ENCODE measurements at places on chromosomes 4 and X.

GRCh38 chr4:73869130-73870055 lies at the start of gene CXCL1:
CXCL1 (plus strand) TSS chr4:73869393; CDS start chr4:73869471, 78 bp downstream.
- DNase-seq: peak; percentile 36

DNA sequence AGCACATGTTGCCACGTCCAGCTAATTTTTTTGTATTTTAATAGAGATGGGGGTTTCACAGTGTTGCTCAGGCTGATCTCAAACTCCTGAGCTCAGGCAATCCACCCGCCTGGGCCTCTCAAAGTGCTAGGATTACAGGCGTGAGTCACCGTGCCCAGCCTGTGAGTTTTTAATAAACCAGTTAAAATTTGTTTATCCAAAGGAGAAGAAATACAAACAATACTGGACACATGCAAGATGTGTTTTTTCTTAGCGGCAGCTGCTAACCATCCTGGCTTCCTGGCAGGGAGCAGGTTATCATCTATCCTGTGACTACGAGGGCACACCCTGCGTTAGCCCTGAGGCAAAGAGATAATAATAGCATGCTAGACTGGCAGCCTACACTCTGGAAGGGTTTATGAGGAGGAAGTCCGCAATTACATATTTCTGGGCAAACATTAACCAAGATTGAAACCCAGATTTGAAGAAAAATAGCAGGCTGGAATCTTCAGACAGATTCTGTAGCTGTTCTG lies 191.4 kb downstream of the SPRY1 start:
- peak; percentile 86 for DNase-seq

GRCh38 chr4:1759818-1760223 lies 33.3 kb upstream of the FGFR3 start:
- no peak for DNase-seq

GRCh38 chrX:107484002-107484726 lies 34.7 kb downstream of the FRMPD3 start:
- peak; percentile 11 for DNase-seq

GRCh38 chr4:7771541-7772507 lies 167.8 kb downstream of the AFAP1 start:
- no peak for DNase-seq

GRCh38 chr4:47835494-47835893 lies 2.4 kb downstream of the CORIN start:
- no peak for DNase-seq

DNA sequence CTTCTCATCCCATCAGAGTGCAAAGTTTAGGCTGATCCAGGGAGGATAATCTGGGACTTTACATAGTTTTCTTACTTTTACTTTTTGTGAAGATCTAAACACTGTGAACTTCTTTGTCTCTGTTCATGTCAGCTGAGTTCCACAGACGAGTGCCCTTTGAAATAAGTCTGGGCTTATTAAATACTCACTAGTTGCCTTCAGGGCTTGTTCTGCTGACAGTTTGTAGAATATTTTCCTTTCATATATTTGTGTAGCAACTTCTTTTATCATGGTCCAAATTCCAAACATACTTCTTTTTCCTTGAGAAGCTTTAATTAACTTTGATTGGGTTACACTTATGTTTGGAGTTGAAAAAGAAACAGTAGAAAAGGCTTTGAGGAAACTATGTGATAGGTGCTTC lies 109.6 kb downstream of the SH2D1A start:
- peak; percentile 1 for DNase-seq

GRCh38 chrX:24154490-24155034 lies 5.0 kb downstream of the ZFX start:
- DNase-seq: no peak

- DNase-seq: no peak
Observed at GRCh38 chrX:66015900-66016689, 23.8 kb downstream of the VSIG4 start.

DNA sequence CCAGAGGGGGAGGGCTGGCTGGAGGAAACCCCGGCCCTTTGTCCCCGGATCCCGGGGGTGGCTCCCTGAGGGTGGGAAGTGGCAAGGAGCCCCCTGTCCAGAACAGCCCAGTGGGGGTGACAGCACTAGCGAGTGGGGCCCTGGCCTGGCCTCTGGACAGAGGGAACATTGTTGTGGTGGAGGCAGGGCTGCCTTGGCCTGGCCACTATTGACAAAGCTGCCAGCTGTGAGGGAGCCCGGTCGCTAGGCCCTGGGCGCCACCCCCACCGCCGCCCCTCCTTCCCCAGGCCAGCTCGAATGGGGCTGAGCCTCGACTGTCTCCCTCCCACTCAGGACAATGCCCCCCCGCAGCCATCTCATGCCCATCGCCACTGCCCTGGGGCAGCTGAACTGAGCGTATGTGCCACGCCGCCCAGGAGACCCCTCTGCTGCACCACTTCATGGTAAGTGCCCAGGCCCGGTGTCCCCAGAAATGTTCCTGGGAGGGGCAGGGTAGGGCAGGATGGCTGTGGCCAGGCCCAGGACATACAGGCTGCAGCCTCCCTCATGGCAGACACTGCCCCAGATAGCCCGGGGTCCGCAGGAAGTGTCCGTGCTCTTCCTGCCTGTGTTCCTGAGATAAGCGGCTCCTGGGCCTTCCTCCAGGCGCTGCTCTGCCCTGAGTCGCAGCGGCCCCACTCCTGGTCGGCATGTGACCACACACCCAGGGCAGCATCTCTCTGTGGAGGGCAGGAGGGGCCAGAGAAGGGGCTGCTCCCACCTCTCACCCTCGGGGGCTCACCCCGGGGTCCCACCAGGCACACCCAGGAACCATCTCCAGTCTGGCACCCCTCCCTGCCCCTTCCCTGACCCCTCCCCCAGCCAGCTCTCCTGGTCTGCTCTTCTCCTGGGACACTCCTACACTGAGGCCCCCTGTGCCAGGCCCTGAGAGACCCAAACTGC lies 1.4 kb downstream of the PLXNB3 start:
- DNase-seq: no peak

- no peak for DNase-seq
Observed at GRCh38 chrX:38649221-38649620, 87.9 kb downstream of the TSPAN7 start.

GRCh38 chr4:140726776-140727500 lies 29.2 kb downstream of the TBC1D9 start:
- peak; percentile 55 for DNase-seq

- DNase-seq: no peak
Observed at GRCh38 chrX:17081968-17082367, 135.5 kb downstream of the REPS2 start.
